ENCODE measurements at places on chromosomes 11 and 22. TPM values are rescaled to one million over a fixed set of nuclear protein-coding genes. Genes with fewer than 3 reads are reported as not detected.

The FZD4 gene
- total RNA-seq, result 7.1 TPM

The FOLR3 gene
- total RNA-seq, result not detected

The TNNT3 gene
- not detected for total RNA-seq

The RHOG gene
- total RNA-seq, result 28.3 TPM

DNA sequence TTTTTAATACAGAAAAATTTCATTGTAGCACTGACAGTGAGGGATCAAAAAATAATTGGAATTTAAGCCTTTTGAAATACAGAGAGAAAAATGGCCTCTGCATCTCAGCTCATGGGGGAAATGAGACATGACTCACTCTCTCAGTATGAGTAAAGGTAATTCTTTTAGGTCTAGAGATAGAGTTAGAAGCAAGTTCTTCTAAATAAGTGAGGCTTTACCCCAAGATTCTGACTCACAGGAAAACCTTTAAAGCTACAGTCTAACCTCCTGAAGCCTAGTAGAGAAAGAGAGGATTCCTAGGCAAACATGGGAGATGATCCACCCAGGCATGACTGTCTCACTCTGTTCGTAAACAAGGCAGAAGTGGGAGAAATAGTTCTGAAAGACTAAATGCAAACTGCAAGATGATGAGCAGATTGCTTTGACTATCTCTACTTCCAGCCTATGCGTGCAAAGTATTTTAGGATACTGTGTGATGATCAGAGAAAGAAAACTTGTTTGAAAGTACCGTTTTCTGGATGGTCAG is 1003.3 kb upstream of the CCDC90B start:
- H3K27ac ChIP-seq, result 0 out of 2 replicates have a peak overlapping the region, but pooled peaks have one; percentile 21
- H3K27me3 ChIP-seq, result no peaks in the 10 kb centered on the region
- H3K4me1 ChIP-seq, result no peaks in the 10 kb centered on the region
- no peak overlapping the region for H3K4me3 ChIP-seq
- DNase-seq, result no peak
- H3K36me3 ChIP-seq, result no peaks in the 10 kb centered on the region

DNA sequence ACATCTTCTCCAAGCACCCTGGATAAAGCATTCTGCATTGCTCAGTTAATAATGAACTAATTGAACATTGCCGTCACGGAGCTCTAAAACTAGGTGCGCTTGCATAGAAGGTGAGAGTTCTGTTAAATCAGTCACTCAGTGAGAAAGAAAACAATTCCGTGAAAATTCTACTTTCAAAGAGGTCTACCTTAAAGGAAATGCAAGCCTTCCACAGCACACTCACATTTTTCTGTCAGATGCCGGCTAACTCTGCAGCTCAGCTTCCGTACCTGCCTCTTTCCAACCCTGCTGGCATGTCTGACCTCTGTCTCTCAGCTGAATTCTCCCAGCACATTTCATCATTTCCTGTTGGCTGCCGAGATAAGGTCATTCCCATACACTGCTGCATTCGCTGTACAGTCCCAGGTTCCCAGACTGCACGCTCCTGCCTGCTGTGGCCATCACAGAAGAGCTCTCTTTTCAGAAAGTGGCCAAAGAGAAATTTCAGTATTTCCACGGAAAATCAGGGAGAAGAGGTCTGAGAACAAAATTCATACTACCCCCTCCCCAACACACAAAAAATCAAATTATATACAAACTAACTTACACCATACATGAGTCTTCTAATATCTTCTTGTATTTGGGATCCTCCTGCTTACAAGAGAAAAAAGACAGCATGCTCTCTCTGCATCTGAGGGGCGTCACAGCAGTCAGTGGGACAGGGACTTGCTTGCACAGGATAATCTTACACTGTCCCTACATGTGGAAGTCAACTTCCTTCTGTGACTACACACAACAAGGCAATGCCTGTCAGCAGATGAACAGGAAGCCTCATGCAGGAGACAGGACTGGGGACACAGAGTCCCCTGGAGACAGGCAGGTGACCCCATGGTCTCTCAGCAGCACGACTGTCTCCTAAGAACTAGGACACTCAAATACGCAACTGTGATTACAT is 55.1 kb downstream of the PACSIN2 start:
- H3K27me3 ChIP-seq, result no peaks in the 10 kb centered on the region
- H3K36me3 ChIP-seq, result no peaks in the 10 kb centered on the region
- H3K4me1 ChIP-seq, result peaks cover 13% of the 10 kb centered on the region
- no peak overlapping the region for H3K27ac ChIP-seq

DNA sequence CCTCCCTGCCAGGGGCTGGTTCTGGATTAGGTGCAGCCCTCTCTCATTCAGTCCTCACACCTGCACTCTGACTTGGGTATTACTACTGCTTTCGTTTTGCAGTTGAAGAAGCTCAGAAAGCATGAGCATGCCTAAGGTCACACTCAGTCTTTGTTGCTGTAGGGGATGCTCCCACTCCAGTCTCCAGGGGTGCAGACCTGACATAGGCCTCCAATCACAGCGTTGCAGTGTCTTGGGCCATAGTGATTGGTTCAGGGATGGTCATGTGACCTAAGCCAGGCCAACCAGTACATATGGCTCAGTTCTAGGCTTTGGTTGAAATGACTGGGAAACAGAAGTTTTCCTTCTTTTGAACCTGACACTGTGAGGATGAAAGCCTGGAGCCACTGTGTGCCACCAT is 61.7 kb downstream of the FBXO7 start:
- no peaks in the 10 kb centered on the region for H3K4me1 ChIP-seq
- H3K27ac ChIP-seq, result no peak overlapping the region
- DNase-seq, result no peak
- no peak overlapping the region for H3K4me3 ChIP-seq
- peaks cover 4% of the 10 kb centered on the region for H3K36me3 ChIP-seq
- no peaks in the 10 kb centered on the region for H3K27me3 ChIP-seq

DNA sequence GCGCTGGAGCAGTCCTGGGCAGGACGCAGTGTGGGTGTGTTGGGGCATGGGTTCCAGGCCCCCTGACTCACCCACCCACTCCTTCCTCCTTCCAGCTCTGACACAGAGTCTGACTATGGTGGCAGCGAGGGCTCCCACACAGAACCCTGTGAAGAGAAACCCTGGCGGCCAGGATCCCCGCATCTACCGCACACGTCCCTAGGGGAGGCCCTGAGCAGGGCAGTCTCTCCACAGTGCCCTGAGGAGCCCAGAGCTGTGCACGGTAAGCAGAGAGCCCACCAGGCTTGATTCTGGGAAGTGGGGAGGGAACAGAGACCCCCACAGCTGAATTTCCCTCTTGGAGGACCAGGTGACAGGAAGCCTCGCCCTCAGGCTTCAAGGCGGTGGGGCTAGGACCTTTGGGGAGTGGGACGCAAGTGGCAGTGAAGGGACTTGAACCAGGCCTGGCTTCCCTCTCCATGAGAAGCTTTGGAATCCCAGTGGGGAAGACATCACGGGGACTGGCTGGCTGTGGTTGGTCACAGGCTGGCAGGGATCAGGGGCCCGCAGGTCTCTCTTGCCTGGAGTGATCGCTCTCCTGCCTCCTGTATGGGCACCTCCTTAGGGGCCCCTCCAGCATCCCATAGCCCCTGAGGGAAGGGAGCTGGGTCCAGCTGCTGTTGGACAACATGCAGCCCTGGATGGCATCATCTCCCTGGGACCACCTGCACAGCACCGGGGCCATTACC is 96.4 kb upstream of the PARVA start:
- H3K27ac ChIP-seq, result no peak overlapping the region
- no peaks in the 10 kb centered on the region for H3K27me3 ChIP-seq
- no peaks in the 10 kb centered on the region for H3K36me3 ChIP-seq
- H3K4me3 ChIP-seq, result no peak overlapping the region
- H3K4me1 ChIP-seq, result no peaks in the 10 kb centered on the region
